NCI-H1694 (cell line): ENCODE measurements at places on chromosomes 7 and 10.

DNA sequence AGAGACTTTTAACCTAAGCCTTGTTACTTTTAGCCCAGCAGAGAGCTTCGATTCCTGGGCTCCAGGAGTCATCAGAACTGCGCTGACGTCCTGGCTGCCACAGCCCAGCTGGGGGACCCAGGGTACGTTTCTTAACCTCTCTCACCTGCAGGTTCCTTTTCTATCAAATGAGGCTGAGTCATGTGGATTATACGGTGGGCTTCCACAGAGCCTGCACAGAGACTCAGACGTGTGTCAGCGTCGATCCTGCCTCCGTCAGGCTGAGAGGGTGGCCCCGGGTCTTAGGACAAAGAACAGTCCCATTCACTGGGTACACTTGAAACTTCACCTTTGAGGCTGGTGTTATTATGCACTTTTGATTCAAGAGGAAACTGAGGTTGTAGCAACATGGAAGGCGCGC lies 100.7 kb upstream of the FGFR2 start:
- DNase-seq = no peak

- no peak for DNase-seq
Measured at GRCh38 chr7:77752016-77752415, 46.2 kb downstream of the TMEM60 start.

DNA sequence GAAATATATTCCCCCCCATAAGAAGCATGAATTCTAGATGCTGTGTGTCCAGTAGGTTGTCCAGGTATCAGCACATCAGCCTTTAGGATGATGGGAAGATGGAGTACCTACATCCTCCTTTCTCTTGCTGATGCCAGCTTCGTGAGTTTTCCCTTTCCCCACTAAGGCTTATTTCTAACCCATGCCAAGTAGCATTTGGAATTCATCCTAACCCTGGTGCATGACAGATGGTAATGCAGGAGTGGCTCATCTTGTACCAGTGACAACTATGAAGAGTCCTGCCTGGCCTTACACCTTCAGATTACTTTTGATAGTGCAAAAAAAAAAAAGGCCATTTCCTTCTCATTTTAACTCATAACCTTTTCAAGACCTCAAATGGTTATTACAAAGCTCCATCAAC lies 58.7 kb downstream of the ARHGAP21 start:
- DNase-seq = peak; percentile 50

DNA sequence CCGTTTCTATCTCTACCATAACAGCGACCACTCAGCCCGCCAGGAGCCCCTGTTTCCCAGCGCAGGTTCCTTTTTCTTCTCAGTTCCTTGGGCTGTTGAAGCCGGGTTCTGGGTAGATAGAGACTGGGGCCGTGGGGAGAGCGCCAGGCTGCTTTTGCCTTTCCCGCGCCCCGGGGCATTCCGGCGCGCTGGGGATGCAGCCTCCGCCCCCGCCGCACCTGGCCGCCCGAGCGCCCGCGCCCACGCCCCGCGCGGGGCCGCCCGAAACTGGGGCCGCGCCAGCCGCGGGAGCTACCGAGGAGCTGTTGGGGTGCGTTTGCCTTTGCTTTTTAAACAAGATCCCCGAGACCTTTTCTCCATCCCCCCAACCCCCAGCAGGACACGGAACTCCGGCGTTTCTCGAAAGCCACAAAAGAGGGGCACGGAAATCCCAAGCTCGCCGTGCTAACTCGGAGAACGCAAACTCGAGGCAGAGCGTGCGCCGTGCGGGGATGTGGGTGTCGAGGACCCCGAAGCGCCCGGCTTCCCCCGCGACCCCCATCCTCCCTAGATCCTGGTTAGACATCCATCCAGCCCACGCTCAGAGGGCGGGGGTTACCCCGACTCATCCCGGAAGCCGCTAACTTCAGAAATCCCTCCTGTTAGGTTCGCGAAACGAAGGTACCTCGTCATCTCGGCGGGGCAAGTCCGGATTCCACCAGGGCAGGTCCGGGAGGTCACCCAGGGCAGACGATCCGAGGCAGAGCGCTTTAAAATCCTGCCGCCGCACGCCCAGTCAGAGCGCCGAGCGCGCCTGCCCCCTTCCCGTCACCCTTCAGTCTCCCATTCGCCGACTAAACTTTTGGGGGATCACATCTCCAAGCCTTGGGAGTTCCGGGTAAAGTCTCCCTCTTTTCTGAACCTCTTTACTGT lies 1.0 kb downstream of the GRM8 start:
- no peak for DNase-seq

- no peak for DNase-seq
Measured at GRCh38 chr10:70465278-70465677, 13.3 kb upstream of the PALD1 start.

GRCh38 chr7:20858951-20859350 lies 72.3 kb upstream of the SP8 start:
- DNase-seq = no peak

DNA sequence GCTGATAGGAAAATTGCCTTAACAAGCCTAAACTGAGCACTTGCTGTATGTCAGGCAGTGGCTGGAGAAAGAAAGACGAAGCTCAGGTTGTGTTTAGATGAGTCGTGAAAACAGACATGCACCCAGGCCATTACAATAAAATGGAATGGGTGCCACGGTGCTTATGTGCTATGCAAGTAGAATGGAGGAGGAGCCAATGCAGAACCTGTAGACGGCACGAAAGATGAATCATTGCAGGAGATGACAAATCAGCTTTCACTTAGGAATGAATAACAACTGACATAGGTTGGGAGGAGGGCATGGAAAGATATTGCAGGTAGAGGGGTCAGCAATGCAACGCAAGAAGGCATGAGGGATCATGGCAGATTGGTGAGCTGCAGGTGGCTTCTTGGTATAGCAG lies 61.2 kb upstream of the ARHGAP21 start:
- DNase-seq = no peak

GRCh38 chr10:101986624-101986971 lies 69.4 kb downstream of the ARMH3 start:
- no peak for DNase-seq

GRCh38 chr7:92994901-92995300 lies 122.9 kb downstream of the SAMD9 start:
- no peak for DNase-seq
